OCI-M1 (cell line): ENCODE measurements at places on chromosomes 5 and 9.

- no peak for DNase-seq
Observed at GRCh38 chr9:116555119-116555518, 132.0 kb upstream of the TRIM32 start.

GRCh38 chr9:89022001-89022759 lies 30.9 kb downstream of the S1PR3 start:
- DNase-seq: no peak

DNA sequence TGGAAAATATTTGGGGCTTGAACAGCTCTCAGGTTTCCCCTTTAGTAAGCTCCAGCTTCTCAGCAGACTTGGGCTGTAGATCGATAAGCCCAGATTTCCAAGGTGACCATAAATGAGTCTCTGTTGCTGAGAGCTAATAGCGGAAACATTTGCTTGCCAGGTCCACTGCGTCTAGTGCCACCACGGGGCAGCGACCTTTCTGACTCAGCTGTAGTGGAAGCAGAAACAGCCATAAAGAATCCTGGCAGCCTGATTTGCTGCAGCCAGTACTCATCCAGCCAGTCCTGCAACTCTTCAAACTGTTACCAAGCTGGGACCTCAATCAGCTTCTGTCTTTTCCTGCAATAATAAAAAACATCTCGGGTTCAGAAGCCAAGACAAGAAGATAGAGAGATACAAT lies 241.7 kb downstream of the DOCK8 start:
- DNase-seq: no peak

GRCh38 chr5:120405286-120405864 lies 58.7 kb upstream of the PRR16 start:
- peak; percentile 0 for DNase-seq

GRCh38 chr9:33297432-33297831 lies 7.1 kb downstream of the NFX1 start:
- peak; percentile 86 for DNase-seq

DNA sequence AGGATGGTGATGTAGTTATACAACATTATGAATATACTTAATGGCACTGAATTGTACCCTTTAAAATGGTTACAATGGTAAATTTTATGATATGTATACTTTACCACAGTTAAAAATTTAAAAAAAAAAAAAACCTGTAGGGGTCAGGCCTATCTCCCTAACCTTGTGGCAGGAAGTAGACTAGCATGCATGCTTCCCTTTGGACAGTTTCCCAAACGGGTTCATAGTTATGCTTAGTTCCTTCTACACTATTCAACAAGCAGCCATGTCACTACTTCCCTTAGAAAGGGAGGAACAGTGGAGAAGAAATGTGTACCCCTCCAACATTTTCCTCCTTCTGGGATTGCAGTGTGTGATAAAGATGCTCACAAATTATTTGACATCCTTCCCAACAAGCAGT lies 32.5 kb downstream of the IDNK start:
- no peak for DNase-seq

- DNase-seq: peak; percentile 61
Observed at GRCh38 chr9:77912895-77913693, 118.5 kb downstream of the GNAQ start.

DNA sequence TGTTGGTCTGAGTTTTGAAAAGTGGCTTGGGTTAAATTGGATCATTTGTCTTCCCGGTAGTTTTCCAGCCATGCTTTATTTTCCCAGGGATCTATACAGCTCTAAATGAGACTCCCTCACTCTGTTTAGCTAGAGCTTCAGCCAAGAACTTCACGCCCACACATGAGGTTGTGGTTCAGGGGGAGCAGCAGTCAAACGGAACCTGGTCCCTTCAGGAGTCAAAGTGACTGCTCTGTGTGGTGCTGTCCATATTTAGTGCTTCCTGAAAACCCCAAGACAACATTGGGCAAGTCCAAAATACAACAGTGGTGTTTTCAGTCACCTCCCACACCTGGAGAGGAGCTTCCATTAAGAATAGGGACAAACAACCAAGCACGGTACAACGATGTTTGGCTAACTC lies 90.5 kb downstream of the ANKH start:
- DNase-seq: no peak
